ENCODE measurements at places on chromosomes 4 and X. TPM values are rescaled to one million over a fixed set of nuclear protein-coding genes. Genes with fewer than 3 reads are reported as not detected.

- DNase-seq, result no peak
These were observed 116.2 kb downstream of the AASDH start for GRCh38 chr4:56271131-56271530.

- DNase-seq, result no peak
These were observed 52.4 kb upstream of the C4orf54 start for GRCh38 chr4:99710020-99710419.

DNA sequence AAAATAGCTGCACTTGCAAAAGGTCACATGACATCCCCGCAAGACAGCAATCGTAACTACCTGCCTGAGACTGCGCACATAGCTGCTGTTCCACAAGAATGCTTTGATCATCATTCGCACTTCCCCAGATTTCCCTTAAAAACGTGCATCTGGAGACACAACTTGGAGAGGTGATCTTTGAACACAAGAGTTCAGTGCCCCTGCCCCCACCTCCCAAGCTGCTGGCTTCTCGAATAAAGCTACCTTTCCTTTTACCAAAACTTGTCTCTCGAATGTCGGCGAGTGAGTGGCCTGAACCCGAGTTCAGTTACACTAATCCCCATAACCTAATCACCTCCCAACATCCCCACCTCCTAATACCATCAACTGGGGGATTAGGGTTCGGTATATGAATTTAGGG is 14.4 kb upstream of the MRFAP1 start:
- DNase-seq, result no peak

GRCh38 chrX:72430405-72430968 is 124.8 kb upstream of the CITED1 start:
- no peak for DNase-seq

The HS6ST2 gene
- polyA plus RNA-seq, result 28.7 TPM

The GPC4 gene
- polyA plus RNA-seq, result 25.2 TPM

The HTRA3 gene
- 10.7 TPM for polyA plus RNA-seq

The NR0B1 gene
- 0.42 TPM for polyA plus RNA-seq

The AFF1 gene
- 59.5 TPM for polyA plus RNA-seq
